ENCODE measurements at places on chromosomes 5 and 9. TPM values are rescaled to one million over a fixed set of nuclear protein-coding genes. Genes with fewer than 3 reads are reported as not detected.
A peak's percentile ranks its signal among the peaks of the same experiment; 100 is the strongest.

TPPP gene
- 4.4 TPM for total RNA-seq

DNA sequence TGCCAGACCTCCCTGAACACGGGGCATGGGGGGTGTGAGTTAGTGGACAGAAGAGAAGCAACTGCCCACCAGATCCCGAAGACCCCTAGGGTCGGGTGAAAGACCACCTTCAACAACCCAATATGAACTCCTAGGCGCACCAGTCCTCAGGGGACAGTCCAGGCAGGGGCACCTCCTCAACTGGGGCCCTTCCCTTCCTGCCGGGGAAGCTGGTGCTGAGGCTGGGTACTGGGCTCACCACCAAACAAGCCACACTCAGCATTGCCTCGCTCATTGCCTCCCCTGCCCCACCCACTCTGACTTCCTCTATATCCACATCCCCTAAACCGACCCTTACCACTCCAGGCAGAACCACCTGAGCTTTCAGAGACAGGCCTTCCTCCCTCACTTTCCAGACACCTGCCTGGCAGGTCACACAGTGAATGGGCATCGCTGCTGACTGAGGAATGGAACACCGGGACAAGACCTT lies 42.5 kb downstream of the SEMA4D start:
- H3K27me3 ChIP-seq = no peaks in the 10 kb centered on the region
- H3K36me3 ChIP-seq = peaks cover 14% of the 10 kb centered on the region
- H3K4me1 ChIP-seq = peaks cover 28% of the 10 kb centered on the region
- DNase-seq = peak; percentile 86
- H3K4me3 ChIP-seq = no peak overlapping the region

TCF7 gene
- total RNA-seq = 29.0 TPM

SPATA31C1 gene
- total RNA-seq = not detected

Measured in spleen (tissue), 13 donors.